ENCODE measurements at places on chromosomes 6 and 20.

DNA sequence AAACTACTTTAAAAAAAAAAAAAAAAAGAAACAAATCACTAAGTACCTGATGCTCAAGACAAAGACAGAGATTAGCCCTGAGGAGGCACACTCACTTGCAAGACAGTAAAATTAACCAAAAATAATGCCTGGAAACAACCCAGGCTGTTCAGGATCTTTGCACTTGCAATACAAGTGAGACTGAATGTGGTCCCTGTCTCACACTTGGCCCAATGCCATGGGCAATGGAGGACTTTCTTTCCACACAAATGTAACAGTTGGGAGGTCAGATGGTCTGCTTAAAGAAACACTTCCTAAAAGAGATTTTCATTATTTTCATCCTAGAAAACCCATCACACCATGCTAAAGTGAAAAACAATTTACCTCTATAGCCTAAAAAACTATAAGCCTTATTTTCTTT is 16.2 kb downstream of the STAU1 start:
- no peak for DNase-seq

DNA sequence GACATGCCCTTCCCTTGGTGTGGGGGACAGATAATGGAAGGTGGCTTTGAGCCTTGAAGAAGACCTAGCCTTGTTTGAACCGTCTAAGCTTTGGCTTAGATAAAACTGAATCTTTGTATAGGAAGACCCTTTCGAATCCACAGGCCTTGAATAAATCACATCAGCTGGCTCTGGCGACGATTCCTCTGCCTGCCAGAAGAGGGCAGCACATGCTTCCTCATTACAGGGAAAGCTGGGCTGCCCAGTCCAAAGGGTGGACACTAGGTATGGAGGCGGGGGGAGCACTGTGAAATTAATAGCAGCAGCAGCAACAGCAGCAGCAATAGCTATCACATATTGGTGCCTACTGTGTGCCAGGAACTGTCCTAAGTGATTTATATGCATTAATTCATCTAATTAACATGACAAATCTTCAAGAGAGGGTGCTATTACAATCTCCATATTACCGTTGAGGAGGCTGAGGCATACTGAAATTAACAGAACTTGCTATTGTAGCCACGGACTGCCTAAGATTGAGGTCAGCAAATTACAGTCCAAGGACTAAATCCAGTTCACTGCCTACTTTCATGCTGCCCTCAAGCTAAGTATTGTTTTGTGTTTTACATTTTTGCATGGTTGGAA is 85.1 kb downstream of the CLIC5 start:
- DNase-seq = peak; percentile 32

DNA sequence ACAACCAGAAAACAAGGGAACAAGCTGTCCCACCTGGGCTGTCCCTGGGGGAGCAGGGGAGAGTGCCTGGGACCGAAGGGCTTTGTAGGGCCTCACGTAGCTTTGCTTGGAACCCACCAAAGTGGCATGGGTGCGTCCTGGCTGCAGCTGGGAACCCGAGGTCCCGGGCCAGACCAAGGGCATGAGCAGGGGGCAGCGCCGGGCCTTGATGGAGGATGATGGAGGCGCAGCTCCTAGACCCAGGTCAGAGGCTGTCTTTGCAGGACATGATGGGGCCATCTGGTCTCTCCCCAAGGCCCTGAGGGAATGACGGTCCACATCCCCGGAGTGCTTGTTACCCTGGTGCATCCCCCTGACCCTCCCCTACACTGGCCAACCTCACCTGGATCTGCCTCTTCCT is 7.6 kb upstream of the OSBPL2 start:
- no peak for DNase-seq

GRCh38 chr20:45933266-45934045 is 1.0 kb upstream of the PCIF1 start:
- DNase-seq = no peak

- DNase-seq = no peak
These were observed 27.9 kb downstream of the KAT14 start for GRCh38 chr20:18165553-18165952.

DNA sequence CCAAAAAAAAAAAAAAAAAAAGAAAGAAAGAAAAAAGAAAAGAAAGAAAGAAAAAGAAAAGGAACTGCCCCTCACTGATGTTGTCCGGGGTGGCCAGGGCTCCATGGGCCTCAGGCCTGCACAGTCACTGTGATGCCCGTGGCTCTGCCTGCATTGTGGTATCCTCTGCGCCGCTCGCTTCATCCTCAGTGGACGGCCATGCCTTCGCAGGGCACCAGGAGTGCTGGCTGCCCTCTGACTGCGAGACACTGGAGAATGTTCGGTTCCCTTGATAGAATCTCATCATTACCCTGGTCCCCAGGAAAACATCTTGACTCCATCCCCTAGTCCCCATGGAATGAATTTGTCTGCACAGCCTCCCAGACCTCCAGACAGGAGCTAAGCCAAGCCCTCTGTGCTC is 61.7 kb downstream of the TMEM242 start:
- DNase-seq = no peak

- no peak for DNase-seq
These were observed 481.4 kb downstream of the MAFB start for GRCh38 chr20:40207655-40208054.

- DNase-seq = no peak
These were observed 685.7 kb downstream of the BCKDHB start for GRCh38 chr6:80792151-80792550.

Measured in stimulated activated CD4-positive, alpha-beta T cell treated with anti-CD3 and anti-CD28 coated beads, TNF-alpha, amount 100 ng/mL, for 4 hours (primary cell).